NCI-H2227 treated with DMSO at 0.1 percent for 48 hours (cell line): ENCODE measurements at places on chromosomes 6 and 20.

GRCh38 chr6:3693831-3694230 is 57.7 kb downstream of the PXDC1 start:
- no peak for DNase-seq

DNA sequence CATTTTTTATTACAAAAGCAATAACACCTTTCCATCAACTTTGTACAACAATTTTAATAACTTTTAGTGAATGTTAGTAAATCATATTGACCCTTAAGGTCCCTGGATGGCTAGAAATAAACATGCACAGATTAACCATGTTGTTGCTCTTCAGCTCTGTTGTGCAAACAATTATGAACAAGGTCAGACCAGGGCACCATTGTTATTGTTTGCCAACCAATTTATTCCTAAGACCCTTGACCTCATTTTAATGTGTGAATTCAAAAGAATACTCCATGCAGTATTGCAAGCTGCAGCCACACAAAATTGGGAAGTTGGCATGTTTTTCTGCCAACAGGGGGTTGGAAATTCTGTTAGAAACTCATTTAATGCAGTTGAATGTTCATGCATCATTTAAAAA is 426.6 kb upstream of the MAP3K7 start:
- DNase-seq = no peak

DNA sequence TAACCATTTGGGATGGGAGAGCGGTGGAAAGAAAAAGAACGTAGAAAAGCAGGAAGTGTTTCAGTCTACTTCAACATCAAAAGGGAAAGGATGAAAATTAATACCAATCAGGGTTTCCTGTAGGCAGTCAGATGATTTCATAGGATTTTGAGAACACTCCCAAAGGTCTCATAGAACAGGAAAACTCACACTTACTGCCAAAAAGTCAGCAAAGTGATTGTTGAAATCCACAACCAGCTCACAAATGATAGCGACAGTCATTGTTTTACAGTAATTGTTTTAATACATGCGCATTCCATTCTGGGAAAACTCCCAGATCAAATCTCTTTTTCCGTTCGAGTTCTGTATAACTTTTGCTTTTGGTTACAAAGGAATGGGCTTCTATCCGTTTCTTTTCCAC is 5.3 kb upstream of the CNKSR3 start:
- DNase-seq = no peak

GRCh38 chr6:158284007-158284875 is 28.0 kb upstream of the TULP4 start:
- DNase-seq = no peak

- DNase-seq = no peak
Measured at GRCh38 chr6:132712366-132712765, 1.5 kb downstream of the VNN1 start.

GRCh38 chr20:63495741-63496595 is 2.9 kb downstream of the EEF1A2 start:
- no peak for DNase-seq
